ENCODE measurements at places on chromosomes 5 and 9.

DNA sequence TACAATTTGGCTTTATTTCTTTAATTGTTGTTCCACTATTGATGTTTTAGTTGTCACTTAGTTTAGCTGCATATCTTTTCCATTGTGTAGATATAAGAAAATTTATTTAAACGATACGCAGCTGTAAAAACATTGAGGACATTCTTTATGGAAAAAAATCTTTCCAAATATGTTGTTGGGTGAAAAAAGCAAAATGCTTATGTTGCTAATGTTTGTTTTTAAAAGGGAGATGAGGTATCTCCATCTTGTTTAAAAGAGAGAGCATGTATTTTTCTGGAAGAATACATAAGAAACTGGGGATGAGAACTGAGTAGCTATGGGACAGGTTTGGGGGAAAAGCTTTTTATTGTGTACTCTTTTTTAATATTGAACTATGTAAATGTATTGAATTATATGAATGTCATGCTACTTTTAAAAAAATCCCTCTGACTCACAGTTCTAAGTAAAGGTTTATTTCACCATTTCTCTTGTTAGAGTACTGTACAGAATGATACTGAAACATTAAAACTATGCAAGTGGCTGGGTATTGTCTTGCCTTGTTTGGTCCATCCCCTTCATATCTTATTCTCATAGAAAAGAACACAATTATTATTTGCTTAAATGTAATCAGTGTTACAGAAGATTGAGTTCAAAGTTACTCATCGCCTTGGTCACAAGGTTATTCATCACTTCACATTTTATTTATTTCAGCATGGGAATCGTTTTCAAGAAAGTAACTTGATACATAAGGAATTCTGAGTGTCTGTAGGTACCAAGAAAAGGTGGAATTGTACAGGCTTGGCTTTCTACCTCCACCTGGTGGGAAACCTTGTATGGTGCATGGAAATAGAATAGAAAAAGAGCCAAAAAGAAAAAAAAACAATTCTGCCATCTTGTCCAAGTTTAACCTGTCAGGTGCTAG lies 85.8 kb downstream of the RIC1 start:
- DNase-seq: no peak

GRCh38 chr5:109186759-109187158 lies 223.0 kb downstream of the PJA2 start:
- DNase-seq: no peak

GRCh38 chr5:171270136-171270535 lies 38.9 kb upstream of the TLX3 start:
- DNase-seq: no peak

DNA sequence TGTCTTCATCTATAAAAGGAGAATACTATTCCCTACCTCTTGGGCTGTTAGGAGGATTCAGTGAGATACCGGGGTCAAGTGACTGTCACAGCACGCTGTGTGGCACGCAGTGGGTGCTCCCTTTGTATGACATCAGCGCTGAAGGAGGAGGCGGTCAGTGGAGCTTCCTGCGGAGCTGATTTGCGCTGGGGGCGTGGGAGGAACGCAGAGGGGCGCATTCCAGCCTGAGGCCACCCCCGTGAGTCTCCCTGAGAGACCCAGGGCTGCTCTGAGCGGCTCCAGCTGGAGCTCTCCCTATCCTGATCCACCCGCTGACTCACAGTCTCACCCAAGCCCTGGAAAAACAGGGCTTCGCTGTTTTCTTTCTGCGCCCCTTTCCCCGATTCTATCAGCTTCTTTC lies 24.3 kb upstream of the NEURL1B start:
- DNase-seq: no peak

- no peak for DNase-seq
Observed at GRCh38 chr9:132018957-132019405, 60.7 kb downstream of the MED27 start.

GRCh38 chr5:141747152-141748141 lies 65.4 kb upstream of the ARAP3 start:
- DNase-seq: no peak

DNA sequence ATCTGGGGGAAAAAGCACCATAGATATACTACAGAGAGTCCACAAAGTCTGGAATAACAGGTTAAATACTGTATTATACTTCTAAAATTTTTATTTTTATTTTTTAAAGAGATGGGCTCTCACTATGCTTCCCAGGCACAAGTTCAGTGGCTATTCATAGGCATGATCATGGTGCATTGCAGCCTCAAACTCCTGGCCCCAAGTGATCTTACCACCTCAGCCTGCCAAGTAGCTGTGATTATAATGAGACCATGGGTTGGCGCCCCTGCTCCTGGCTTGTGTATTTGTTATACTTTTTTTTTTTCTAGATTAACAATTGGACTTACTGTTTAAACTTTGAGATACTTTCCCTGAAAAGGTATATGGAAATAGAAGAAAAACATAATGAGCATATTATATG lies 25.9 kb downstream of the ERBIN start:
- DNase-seq: no peak

DNA sequence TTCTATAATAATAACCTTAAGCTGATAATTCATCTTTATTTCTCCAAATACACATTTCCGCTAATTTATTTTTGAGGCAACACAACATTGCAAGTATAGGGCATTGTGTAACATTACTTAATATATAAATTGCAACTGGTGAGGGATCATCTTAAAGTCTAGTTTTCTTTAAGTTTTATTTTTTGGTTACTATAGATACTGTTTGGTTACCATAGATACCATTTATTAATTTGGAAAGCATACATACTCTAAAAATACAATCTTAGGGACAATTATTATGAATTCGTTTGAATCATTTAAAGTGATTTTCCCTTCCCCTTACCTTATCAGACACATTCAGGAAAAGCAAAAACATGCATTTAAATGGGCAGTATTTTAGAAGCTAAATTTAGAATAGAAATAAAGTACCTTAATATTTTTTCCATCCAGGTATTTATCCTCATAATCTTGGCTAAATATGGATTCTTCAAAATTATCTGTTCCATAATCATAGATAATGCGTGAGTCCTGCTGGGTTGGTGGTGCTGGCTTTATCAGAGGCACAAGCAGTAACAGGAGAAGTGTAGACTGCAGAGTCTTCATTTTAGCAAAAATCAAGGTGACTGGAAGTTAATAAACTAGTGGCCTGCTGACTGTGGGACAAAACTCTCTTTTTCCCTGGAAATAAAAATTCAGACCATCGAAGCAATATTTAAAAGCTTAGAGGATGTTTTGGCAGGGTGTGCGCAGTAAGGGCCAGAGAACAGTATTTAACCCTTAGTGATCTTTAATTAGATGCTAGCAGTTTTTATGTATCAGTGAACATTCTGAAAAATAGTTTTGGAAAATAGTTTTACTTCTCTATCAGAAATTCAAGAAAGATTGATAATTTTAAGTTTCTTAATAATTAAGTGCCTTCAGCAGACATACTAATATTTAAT lies 1.3 kb downstream of the OGN start:
- no peak for DNase-seq

DNA sequence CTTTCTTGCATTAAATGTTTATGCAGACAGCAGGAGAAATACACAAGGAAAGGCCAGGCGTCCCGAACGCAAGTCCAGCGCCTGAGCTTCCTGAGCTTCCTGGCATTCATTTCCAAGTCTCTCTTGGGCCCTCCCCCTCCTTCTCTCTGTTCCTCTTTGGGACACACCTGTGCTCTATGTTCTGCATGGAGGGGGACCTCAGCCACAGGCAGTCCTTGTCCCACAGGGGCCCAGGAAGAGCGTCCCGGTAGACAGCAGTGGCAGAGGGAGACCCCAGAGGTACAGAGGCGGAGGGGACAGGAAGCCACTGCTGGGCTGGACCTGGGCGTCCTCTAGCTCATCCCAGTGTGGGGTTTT lies 221.3 kb downstream of the C9orf50 start:
- no peak for DNase-seq

- no peak for DNase-seq
Observed at GRCh38 chr5:88502179-88503040, 233.8 kb upstream of the TMEM161B start.

DNA sequence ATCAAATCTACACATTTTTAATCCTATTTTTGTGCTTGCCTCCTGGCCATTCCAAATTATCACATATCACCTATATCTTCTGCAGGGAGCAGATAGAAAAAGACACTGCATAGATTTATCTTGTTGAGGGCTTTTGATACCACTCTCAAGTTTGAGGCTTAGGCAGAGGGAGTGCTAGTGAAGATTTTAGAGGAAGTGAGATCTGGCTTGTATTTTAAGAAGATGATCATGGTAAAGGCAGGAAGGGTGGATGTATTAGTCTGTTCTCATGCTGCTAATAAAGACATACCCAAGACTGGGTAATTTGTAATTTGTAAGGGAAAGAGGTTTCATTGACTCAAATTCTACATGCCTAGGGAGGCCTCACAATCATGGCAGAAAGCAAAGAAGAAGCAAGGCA lies 220.9 kb upstream of the TUT7 start:
- no peak for DNase-seq

DNA sequence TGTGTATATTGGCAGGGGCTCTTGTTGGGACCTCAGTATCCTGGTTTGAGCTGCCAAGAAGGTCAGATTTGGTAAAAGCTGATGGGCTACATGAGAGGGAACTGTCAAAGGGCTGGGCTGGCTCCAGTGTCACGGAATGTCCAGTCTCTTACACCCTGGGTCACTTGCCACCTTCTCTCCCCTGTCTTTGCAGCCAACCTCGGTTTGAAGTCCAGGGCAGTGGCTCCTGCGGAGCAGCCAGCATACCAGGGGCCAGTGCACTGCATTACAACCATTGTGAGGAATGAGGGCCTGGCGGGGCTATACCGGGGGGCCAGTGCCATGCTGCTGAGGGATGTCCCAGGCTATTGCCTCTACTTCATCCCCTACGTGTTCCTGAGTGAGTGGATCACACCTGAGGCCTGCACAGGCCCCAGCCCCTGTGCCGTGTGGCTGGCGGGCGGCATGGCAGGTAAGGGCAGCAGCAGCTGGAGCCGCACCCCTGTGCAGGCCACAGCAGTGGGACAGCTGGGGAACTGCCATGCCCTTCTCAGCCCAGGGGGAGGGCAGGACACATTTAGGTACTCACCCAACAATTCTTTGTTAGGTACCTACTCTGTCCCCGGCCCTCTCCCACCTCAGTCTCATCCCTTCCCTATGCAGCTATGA lies 24.2 kb downstream of the IL9 start:
- no peak for DNase-seq

DNA sequence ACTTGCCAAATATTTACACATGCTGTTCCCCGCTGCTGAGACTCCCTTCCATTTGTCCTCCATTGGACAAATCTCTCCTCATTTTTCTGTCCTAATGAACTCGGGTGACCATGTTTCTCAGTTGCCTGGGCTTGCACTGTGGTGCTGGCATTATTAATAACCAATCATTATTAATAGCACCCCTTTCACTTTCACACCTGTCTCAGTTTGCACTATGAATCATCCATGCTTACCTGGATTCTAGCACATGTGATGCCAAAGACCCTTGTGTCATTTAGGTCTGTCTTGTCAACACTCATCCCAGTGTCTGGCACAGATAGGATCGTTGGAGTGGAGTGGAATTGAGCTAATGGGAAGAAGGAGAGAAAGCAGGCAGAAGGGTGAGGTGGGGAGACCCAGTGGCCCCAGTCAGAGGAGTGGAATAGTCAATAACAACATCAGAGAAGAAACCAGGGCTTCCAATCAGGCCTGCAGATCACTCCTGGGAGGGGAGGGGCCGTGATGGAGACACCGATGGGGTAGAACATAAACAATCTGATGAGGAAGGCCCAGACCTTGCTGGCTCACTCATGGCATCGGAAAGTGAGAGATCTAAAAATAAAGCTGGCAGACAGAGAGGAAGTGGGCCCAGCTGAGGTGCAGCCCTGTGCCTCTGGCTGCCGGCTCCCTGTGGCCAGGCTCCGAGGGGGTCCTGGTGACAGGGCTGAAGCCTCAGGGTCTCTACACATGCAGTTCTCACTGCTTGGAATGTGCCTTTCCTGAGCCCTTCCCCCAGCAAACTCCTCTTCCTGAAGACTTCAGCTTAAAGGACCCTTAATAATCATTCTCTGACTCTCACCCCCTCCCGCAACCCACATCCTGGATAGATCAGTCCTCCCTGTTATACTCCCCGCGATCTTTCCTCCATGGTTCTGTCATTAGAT lies 33.5 kb upstream of the CRB2 start:
- no peak for DNase-seq

DNA sequence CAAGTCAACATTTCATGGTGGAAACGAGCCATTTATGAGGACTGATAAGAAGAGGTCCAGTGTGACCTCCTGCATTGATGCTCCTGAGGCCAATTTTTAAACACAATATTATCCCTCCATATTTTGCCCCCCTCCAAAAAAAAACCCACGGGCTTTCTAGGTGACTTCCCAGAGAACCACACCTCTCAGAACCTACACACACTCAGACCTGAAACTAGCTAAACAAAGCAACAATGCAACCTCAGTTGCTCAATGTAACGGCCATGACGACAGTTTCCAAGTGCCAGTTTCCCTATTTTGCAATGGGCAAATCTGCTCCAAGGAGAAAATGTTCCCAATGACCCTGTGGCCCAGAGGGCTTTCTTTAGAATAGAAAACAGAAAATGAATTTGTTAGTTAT lies 3.5 kb downstream of the NRG2 start:
- DNase-seq: no peak

DNA sequence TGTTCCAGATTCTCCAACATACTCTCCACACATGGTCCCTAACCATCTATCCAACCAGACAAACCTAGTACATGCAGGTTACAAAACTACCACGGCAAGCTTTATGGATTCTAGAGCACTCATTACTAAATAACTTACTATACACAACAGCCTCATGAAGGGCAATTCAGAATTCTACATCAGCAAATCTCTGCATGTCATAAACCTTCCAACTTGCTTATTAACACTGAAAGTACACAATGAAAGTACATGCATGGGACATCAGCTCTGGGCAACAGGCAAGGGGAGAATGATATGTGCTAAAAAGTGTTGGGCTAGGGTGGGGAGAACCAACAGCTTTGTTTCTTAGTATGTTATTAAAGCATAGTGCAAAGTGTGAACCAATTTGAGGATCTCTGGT lies 70.4 kb downstream of the TLE1 start:
- DNase-seq: no peak

DNA sequence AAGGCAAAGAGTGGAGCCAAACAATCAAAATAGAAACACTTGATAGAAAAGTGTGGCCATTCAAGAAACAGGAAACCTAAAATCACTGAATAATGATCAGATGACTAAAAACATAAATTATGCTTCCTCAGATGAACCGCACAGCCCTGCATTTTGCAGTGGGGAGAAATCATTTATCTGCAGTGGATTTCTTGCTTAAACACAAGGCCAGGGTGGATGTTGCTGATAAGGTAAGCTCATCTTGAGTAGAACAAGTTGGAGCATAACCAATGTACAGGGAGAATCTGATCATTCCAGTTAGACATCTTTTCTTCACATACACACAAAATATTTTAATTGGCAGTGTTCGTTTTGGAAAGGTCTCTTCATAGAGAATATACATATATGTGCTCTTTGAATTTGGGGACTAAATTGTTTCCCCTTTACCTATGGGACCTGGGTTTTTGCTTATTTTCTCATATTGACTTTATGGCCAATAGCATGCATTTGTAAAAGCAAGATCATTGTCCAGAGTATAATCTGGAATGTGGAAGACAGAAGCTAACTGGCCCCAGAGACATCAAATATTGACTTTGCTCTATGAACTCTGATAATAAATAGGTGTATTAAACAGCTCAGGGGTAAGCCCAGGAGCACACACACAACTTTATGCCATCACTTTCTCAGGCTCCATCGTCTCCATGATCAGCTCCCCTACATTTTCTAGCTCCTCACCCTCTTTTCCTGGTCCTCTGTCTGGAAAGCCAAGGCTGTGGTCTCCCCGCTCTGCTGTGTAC lies 9.1 kb downstream of the ANKDD1B start:
- DNase-seq: no peak
